HFFc6 (cell line): ENCODE measurements at places on chromosomes 12 and 14.

GRCh38 chr14:44463356-44464004 lies 43.6 kb downstream of the FSCB start:
- no peaks in the 10 kb centered on the region for H3K36me3 ChIP-seq
- no peak overlapping the region for H3K4me3 ChIP-seq
- no peak overlapping the region for H3K27ac ChIP-seq
- H3K4me1 ChIP-seq, result no peaks in the 10 kb centered on the region

DNA sequence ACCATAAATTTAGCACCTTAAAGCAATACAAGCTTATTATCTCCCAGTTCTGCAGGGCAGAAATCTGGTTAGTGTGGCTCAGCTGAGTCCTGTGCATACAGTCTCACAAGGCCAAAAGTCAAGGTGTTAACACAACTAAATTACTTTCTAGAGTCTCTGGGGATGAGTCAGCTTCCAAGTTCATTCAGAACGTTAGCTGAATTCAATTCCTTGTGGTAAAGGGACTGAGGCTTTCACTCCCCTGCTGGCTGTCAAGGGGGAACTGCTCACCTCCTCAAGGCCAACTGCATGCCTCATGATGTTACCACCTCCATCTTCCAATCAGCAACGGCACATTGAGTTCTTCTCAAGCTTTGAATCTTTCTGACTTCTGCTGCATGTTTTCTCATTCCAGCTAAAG lies 27.6 kb downstream of the EML5 start:
- H3K36me3 ChIP-seq, result peaks cover 60% of the 10 kb centered on the region
- peaks cover 36% of the 10 kb centered on the region for H3K4me1 ChIP-seq
- peak overlapping the region; percentile 48; the same call in 1 of the 2 replicates for H3K27ac ChIP-seq

- no peak overlapping the region for H3K27ac ChIP-seq
- DNase-seq, result no peak
- no peaks in the 10 kb centered on the region for H3K4me1 ChIP-seq
- H3K27me3 ChIP-seq, result peaks cover 19% of the 10 kb centered on the region
These were observed 63.1 kb downstream of the TNFAIP2 start for GRCh38 chr14:103186241-103186822.

GRCh38 chr12:94875525-94875924 lies 128.0 kb downstream of the NDUFA12 start:
- peaks cover 34% of the 10 kb centered on the region for H3K27me3 ChIP-seq
- H3K4me3 ChIP-seq, result no peak overlapping the region
- DNase-seq, result no peak
- no peaks in the 10 kb centered on the region for H3K4me1 ChIP-seq
- no peak overlapping the region for H3K27ac ChIP-seq

DNA sequence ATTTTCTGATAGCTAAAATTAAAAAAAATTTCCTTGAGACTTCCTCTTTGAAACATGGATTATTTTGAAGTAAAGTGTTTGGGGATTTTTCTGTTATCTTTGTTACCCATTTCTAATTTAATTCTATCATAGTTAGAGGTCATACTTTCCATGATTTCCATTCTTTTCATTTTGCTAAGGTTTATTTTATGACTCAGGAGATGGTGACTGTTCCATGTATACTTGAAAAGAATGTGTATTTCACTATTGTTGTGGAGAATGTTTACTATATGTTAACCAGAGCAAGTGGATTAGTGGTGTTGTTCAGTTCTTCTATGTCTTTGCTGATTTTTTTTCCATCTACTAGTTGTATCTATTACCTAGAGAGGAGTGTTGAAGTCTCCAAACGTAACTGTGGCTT lies 250.5 kb upstream of the PELI2 start:
- H3K4me3 ChIP-seq, result no peak overlapping the region
- H3K27ac ChIP-seq, result no peak overlapping the region
- DNase-seq, result no peak

GRCh38 chr12:47717046-47717442 lies 8.2 kb downstream of the ENDOU start:
- H3K27ac ChIP-seq, result no peak overlapping the region
- H3K27me3 ChIP-seq, result peaks cover 1% of the 10 kb centered on the region; the same call in 1 of the 2 replicates
